Head of caudate nucleus (tissue), 42 donors: ENCODE measurements at places on chromosomes 11 and 22.

GRCh38 chr11:83249972-83250593 lies 36.1 kb downstream of the CCDC90B start:
- no peak for DNase-seq

GRCh38 chr11:118903204-118904015 lies 19.7 kb downstream of the CXCR5 start:
- DNase-seq = no peak

- no peak for DNase-seq
These were observed 19.2 kb downstream of the NTM start for GRCh38 chr11:131389582-131389981.

DNA sequence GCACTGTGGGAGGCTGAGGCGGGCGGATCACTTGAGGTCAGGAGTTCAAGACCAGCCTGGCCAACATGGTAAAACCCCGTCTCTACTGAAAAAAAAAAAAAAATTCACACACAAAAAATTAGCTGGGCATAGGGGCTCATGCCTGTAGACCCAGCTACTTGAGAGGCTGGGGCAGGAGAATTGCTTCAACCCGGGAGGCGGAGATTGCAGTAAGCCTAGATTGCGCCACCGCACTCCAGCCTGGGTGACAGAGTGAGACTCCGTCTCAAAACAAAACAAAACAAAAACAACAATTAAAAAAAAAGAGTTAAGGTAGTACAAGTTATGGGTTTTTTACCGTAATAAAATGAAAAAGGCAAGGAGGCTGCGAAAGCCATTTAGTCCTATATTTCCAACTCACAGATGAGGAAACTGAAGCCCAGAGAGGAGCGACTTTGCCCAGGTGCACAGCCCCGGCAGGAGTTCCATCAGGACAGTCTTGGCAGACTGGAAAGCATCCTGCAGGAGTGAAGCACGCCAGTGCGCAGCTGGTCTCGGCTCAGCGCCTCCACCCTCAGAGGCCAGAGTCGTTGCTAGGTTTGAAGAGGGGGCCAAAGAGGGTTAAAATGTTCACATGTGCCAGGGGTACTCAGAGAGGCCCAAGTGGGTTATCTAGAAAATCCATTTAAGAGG lies 3.8 kb upstream of the FADS3 start:
- no peak for DNase-seq

- no peak for DNase-seq
These were observed 62.5 kb upstream of the OR4B1 start for GRCh38 chr11:48154151-48154550.

- DNase-seq = no peak
These were observed 1156.6 kb downstream of the TBC1D22A start for GRCh38 chr22:47919001-47919441.
